C1 segment of cervical spinal cord (tissue), 14 donors: ENCODE measurements at places on chromosomes 13 and 19.

- no peak for DNase-seq
These were observed 55.2 kb downstream of the XPO4 start for GRCh38 chr13:20847296-20847695.

- DNase-seq = no peak
These were observed 55.3 kb upstream of the TEX29 start for GRCh38 chr13:111265006-111265700.

DNA sequence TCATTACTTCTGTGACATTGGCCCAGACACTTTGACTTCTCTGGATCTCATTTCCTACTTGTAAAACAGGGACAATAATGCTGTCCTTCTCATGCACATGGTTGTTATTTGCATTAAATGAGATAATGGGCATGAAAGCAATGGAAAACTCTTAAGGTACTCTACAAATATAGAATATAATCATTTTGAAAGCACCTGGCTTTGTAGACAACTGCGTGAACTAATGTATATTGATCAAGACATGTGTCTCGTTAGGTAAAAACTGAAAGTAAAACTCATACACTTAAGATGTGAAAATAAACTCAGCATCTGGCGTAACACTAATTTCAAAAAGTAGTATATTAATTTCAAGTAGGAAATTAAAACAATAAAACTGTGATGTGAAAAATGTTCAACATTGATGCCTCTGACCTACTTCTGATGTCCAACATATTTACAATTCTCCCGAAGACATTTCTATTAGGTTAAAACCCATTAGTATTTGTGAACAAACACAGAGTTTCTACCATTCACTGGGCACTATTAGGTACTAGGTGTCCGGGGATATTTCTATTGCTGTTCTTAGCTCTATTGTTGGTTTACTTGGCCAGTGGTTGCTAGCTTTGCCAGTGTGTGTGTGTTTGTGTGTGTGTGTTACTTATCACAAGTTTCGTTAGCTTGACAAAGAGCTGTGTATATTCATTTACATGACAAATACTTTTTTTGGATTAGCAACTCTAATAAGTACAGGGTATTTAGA lies 220.5 kb downstream of the KCNRG start:
- DNase-seq = no peak

GRCh38 chr13:20101467-20102316 lies 59.2 kb downstream of the GJA3 start:
- no peak for DNase-seq

DNA sequence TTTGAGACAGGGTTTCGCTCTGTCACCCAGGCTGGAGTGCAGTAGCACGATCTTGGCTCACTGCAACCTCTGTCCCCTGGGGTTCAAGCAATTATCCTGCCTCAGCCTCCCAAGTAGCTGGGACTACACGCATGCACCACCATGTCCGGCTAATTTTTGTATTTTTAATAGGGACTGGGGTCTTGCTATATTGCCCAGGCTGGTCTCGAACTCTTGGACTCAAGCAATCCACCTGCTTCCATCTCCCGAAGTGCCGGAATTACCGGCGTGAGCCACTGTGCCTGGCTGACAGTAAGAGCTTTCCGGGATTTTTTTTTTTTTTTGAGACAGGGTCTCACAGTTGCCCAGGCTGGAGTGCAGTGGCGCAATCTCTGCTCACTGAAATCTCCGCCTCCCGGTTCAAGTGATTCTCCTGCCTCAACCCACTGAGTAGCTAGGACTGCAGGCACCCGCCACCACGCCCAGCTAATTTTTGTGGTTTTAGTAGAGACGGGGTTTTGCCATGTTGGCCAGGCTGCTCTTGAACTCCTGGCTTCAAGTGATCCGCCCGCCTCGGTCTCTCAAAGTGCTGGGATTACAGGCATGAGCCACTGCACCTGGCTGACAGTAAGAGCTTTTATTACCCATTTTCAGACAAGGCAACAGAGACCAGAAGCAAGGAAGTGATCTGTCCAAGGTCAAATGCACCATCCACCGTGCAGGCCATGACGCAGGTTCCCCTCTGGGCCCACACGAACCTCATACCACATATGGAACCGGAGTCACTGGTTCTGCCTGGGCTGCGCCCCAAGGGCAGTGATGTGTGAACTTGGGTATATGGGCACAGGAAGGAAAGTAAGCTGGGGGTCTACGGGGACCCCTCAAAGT lies 21.0 kb downstream of the RFX1 start:
- no peak for DNase-seq

DNA sequence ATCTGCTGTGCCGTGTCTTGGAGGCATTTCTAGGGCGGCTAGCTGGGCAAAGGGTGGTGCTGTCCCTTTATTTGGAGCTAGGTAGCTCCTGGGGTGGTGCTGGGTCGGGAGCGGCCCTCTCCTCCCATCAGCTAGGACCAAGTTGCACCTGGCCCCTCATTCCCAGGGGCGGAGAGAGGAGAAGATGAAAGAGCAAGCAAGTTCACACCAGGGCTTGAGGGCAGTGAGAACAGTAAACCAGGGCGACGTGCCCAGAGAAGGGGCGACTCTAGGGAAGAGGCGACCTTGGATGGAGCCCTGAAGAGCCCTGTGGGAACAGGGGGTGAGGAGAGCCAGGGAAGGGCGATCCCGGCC lies 17.0 kb upstream of the KCNN1 start:
- DNase-seq = no peak
